ENCODE measurements at places on chromosomes 6 and 20.

DNA sequence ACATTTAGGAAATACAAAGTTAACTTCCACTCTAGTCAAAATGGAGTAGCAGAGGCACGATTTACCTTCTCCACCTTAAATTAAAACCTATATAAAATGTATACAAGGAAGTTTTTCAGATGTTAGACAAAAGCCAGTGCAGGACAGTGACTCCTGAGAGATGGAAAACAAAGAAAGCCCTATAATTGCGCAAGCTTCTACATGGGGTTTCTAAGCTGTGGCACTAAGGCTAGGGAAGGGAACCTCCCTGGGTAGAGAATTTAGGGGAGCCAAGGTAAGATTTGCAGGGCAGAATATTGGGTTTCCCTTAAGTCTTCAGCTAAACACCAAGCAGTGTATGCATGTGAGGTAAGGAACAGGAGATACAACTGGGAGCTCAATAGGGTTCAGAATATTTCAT lies 18.5 kb upstream of the ZC3H12D start:
- DNase-seq: no peak

DNA sequence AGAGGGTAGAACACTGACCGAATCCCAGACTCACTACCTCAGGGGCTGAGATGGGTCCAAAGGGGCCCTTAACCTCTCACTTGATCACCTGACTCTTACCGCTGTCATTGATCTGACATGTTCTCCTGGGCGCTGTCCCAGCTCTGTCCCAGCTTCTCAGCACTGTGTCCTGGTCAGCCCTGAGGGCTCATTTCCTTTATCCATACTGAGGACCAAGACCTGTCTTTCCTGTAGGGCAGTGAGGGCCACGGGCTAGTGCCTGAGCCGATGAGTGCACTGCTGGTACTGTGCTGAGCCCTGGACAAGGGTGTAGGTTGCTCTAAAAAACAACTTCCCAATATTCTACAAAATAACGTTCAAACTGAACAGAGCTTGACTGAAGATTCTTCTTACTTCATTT lies 131.5 kb downstream of the MTHFD1L start:
- DNase-seq: no peak

- DNase-seq: no peak
These were observed 173.8 kb downstream of the VEGFA start for GRCh38 chr6:43943781-43944250.

DNA sequence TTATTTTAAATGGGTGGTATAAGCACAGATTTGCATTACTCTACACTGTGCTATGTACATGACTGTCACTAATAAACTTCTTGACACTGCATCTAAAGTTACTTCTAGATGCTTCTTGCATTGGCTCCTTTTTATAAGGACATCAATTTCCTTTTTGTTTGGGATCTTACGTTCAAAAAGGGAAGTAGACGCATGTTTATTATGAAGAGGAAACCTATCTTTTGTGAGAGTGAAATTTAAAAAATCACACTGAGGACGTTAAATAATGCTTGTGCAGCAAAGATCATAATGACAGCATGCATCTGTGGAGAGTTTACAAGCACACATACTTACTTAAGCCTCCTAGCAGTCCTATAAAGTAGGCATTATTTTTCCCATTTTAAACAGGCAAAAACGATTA lies 479.5 kb downstream of the CD83 start:
- no peak for DNase-seq

GRCh38 chr20:381581-382290 lies 1.2 kb downstream of the TRIB3 start:
- DNase-seq: peak; percentile 37

GRCh38 chr6:95431637-95432228 lies 145.6 kb upstream of the MANEA start:
- DNase-seq: no peak

DNA sequence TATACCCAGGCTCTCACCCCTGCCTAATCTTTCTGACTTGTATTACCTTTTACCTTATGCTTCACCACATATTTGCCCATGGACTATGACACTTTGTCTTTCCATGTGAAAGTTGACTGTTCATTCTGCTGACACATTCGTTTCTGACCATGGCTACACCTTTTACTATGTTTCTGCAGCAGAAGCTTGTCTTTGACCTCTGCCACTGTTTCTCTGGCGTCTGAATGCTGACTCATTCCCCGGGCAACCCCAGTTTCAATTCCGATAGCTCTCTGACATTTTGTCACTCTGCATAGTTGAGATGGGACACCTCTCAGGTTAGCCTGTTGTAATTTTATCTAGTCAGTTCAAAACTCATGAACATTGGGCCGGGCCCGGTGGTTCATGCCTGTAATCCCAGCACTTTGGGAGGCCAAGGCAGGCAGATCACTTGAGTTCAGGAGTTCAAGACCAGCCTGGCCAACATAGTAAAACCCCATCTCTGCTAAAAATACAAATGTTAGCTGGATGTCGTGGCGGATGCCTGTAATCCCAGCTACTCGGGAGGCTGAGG lies 50.7 kb downstream of the SLC26A8 start:
- no peak for DNase-seq

DNA sequence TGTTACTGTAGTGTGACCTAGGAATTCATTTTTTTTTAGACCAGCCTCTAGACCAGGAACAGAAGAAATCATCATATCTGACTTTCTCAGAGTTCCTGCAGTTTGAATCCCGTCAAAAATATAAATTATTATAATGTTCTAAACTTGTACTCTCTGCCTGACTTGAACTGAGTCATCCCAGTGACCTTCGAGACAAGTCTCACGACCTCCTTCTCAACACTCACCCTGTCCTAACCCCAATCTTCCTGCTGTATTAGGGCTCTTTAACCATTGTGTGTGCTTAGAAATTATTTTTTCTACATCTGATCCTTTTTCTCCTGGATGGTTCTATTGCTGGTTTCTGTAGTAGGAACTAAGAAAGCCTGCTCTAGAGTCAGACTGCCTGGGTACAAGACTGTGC lies 21.5 kb downstream of the ADGRF5 start:
- no peak for DNase-seq

DNA sequence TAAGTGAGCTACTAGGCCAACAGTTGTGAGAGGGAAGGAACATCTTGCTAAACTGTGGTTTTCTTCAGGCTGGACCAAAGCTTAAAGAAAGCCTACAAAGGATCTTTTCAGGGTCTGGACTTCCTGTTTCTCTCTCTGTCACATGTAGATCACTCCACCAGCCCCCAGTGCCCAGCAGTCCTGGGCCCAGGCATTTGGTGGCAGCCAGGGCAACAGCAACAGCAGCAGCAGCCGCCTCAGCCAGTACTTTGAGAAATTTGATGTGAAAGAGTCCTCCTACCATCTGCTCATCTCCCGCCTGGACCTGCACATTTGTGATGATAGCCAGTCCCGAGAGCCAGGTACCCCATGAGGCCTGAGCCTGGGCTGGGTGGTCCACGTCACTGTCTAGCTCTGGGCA lies 44.1 kb downstream of the BLTP3A start:
- DNase-seq: peak; percentile 79

GRCh38 chr6:149168968-149169367 lies 148.5 kb upstream of the TAB2 start:
- no peak for DNase-seq

GRCh38 chr6:111803371-111803770 lies 69.9 kb downstream of the FYN start:
- DNase-seq: no peak

- DNase-seq: no peak
These were observed 44.6 kb upstream of the SLC23A2 start for GRCh38 chr20:5045906-5046305.

GRCh38 chr6:26124781-26125685 lies 37.8 kb downstream of the HFE start:
- DNase-seq: no peak

- DNase-seq: no peak
These were observed 136.7 kb downstream of the HFE start for GRCh38 chr6:26223650-26224546.

GRCh38 chr6:108598305-108598863 lies 37.7 kb downstream of the FOXO3 start:
- DNase-seq: no peak

DNA sequence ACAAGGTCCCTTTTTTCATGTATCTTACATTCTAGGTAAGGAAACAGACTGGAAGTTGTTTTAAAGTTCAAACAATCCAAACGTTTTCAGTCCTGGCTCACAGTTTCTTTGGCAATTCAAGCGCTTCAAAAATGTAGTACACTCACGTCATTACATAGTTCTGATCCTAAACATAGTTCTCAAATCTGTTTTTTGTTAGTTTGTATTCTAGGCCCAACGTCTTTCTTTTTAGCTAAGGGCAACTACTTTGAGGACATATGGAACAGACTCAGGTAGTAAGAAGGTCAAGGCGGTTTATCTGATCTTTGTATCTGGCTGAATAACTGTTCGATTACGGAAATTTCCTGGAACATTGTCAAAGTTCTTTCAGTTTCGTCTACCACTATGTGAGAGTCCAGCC lies 36.9 kb upstream of the PLCB4 start:
- no peak for DNase-seq

DNA sequence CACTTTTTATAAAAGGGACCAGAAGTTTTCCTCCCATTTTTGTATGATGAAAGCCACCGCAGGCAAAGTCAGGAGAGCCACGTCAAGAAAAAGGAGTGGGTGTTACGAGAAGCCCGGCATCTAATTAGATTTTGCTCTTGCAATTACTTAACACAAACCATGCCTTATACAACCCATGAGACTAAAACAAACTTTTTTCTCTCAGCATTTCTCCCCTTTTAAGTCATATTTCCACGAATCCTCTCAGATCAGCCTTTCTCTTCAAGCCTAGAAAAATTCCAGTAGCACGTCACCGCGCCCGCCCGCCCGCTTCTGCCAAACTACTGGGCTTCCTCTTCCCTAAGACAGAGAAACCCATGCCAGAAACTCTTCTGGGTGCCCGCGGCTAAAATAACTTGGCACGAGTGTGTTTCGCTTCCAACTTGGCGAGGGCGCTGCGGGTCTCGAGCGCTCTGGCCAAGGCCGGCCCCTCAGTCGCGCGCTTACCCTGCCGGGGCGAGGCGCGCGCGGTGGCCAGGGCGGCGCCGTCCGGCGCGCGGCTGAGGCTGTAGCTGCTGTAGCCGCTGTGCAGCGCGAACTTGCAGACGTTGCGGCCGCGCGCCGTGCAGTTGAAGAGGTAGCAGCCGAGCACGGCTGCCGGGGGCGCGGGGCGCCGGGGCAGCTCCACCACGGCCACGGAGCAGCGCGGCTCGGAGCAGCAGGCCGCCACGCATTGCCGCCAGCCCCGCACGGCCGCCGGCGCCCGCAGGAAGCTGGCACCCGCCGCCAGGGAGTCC lies 1.0 kb downstream of the LRP11 start:
- peak; percentile 67 for DNase-seq

DNA sequence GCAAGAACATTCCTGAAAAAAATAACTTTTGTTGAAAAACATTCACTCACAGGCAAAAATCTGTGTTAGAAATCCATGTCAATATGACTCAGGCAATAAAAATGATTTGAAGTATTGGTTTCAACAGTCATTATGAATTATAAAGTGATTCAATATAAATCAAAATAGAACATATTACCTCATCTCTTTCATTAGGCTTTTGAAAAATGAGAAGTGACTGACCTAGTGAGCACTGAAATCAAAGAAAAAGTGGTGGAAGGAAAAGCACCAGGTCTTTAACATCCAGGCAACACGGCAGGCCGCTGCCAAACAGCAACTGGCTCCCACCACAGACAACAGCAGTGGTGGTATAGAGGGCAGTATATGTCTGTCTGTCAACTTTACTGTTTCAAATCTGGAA lies 68.9 kb downstream of the MAN1A1 start:
- DNase-seq: no peak

DNA sequence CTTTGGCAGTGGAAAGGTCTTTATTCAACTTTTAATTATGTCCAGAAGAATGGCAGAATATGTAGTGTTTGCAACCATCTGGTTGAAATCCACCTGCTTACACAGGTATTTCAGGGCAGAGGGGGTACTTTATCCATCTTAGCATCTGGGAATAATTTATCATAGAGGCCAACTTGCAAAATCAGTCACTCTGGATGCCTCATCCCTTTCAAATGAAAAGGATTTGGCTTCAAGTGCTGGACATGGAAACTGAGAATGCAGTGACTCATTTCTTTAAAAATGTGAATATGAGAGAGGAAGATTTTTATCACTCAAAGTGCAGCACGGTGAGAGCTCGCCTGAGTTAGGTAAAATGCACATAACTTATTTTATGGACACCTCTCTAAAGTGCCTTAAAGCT lies 758.3 kb downstream of the KIF16B start:
- no peak for DNase-seq

DNA sequence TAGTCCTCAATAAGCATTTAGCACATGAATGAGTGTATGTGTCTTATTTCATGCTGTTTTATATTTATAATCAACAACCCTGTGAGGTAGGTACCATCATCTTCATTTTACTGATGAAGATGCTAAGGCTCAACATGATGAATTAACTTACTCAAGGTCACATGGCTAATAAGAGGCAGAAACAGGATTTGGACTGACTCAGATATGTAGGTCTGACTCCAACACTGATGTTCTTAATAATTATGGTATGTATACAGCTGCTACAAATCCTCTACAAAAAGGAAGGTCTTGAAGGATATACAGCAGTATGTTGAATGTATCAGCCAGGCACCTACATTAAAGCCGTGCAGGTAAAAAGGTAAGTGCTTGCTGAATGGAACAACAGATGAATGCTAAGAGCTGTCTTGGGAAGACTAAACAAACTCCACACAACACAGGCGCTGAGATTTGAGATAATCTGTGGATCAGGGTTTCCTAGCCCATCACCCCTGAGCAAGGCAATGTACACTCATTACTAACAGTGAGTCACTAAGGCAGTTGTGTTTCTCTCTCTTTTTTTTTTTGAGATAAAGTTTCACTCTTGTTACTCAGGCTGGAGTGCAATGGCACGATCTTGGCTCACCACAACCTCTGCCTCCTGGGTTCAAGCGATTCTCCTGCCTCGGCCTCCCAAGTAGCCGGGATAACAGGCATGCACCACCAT lies 31.9 kb downstream of the TTI1 start:
- DNase-seq: no peak

- DNase-seq: no peak
These were observed 28.3 kb downstream of the SLC2A4RG start for GRCh38 chr20:63767886-63768285.

- DNase-seq: no peak
These were observed 131.3 kb upstream of the MTHFD1L start for GRCh38 chr6:150734235-150734634.

DNA sequence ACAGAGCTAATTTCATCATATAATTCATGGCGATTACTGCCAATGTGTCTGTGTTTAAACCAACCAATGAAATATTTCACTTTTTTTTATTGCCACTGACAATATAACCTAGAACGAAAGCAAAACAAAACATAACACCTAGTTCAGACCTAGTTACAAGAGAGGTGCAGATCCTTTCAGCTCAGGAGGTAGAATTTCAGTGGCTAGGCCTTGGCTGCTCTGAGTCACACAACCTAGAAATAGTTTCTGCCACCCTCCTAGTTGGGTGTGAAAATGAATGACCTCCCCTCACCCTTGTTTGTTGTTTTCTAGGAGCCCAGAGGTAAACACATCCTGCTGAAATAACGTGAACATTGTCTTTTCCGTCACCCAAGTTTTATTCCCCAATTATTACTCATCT lies 356.3 kb downstream of the HTR1B start:
- DNase-seq: no peak

- DNase-seq: no peak
These were observed 1624.9 kb downstream of the GRIK2 start for GRCh38 chr6:103018426-103018825.

GRCh38 chr6:28081486-28081751 lies 1.1 kb downstream of the ZNF165 start:
- DNase-seq: no peak
